ENCODE measurements at places on chromosomes 2 and 18.

DNA sequence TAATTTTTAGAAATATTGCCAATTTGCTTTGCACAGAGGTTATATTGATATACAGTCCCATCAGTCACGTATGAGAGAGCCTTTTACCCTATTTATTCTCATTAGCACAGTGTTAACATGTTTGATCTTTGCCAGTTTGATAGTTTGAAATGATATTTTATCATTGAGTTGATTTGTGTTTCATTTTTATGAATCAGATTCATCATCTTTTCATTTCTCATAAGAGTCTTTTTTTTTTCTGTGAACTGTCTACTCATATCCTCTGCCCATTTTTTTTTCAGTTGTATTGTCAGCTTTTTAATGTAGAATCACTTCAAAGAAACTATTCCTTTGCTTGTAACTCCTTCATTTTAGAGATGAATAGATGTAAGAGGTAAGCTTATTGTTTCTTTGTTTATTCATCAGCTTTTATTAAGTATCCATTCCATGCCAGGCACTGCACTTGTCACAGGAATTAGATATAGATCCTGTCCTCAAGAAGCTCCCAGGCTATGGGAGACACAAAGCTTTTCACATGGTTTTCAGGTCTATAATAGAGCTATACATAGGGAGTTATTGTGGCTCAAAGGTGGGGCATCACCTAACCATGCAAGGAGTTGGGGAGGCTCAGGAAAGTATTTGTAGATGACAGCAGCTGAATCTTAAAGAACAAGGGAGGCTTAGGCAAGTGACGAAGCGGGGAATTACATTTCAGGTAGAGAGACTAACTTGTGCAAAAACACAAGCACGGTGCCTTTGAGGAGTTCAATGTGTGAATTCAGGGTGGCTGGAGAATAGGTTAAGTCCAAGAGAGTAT lies 42.1 kb downstream of the CD28 start:
- no peak for DNase-seq

DNA sequence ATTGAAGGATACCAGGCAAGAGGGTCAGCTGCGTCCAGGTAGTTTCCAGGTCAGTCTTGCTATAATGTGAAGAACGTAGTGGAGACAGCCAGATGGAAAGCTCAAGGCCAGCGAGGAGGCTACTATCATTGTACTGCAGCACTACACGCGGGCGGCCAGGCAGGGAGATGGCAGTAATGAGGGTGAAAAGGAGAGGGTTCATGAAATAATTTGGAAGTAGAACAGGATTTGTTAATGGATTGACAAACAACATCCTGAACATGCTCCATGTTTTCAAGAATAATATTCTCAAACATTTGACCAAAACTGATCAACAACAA lies 17.1 kb downstream of the SPIRE1 start:
- DNase-seq, result no peak

- no peak for DNase-seq
Observed at GRCh38 chr2:173424886-173425285, 70.2 kb downstream of the CDCA7 start.

DNA sequence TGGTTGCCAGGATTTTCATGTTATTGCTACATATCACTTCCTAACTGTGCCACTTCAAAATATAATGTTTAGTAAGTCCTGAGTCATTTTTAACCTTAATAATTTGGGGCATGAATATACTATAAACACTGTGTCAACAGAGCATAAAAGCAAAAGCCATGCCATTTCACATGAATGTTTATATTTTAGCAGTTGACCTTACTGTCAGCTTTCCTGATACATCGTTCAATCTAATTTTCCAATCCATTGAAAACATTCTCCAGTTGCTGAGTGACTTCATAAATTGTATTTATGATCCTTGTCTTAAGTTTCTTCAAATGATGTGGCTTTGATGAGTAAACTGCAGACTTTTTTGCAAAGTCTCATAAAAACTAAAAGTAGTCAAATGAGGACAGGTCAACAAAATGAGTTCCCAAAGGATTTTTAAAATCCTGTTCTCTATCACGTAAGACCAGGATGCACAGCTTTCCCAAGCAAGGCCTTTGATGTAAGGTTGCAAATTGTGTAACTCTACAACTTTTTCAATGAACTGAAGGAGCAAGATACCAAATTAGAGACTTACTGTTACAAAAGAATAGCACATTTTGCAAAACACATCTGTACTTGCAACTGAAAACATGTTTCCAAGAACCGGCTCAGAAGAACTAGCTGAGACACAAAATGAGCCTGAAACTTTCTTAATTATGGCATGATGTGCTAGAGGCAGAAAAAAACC lies 117.7 kb downstream of the SATB2 start:
- no peak for DNase-seq

- no peak for DNase-seq
Observed at GRCh38 chr2:241615522-241616052, 21.4 kb downstream of the THAP4 start.

DNA sequence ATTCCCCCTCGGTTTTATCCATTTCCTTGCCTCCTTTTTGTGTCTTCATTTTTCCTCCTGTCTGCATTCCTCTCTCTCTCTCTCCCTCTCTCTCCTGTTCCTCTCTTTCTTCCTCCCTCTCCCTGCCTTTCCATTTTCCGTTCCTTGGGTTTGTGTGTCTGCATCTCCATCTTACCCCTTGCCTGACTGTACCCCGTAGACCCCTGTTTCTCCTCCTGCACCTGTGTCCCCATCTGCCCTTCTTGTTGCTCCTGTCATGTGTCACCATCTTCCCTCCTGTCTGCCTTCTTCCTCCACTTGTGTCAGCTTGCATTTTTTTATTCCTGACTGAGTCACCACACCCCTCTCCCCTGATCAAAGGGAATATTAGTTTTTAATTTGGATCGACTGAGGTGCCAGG lies 1.8 kb downstream of the CDK5R2 start:
- DNase-seq, result no peak

- DNase-seq, result peak; percentile 90
Observed at GRCh38 chr2:159890551-159891266, 92.7 kb upstream of the CD302 start.

- no peak for DNase-seq
Observed at GRCh38 chr2:219289195-219289536, 10.0 kb downstream of the DNAJB2 start.

DNA sequence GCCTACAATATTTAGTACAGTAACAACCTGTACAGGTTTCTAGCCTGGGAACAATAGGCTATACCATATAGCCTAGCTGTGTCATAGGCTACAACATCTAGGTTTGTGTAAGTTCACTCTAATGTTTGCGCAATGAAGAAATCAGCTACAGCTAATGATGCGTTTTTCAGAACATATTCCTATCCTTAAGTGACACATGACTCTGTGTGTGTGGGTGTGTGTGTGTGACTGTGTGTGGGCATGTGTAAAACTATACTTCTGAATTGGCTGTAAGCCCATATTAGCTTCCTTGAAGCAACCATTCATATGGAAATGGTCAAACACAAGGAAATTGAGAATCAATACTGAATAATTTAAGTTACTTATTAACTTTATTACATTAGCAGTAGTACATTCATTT lies 120.8 kb upstream of the SULT1C3 start:
- DNase-seq, result peak; percentile 38

GRCh38 chr2:111678651-111679050 lies 205.3 kb downstream of the ANAPC1 start:
- peak; percentile 22 for DNase-seq

- no peak for DNase-seq
Observed at GRCh38 chr2:174612970-174613369, 15.4 kb upstream of the WIPF1 start.

DNA sequence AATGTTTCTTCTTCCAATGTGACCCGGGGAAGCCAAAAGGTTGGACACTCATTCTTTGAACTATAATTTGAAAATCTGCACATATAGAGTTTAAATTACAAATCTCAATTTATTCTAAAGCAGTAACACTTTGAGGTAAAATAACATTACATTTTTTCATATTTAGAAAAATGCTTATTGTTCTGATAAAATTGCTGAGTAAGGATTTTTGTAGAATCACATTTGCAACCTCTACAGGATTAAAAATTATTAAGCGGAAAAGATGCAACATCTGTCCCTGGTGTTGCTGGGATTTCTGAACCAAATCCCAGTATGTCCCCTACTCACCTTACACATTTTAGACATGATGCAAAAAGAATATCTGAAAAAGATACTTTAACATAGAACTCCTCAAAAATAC lies 10.1 kb downstream of the ZNF519 start:
- no peak for DNase-seq

- no peak for DNase-seq
Observed at GRCh38 chr2:75516378-75517360, 44.1 kb downstream of the EVA1A start.

DNA sequence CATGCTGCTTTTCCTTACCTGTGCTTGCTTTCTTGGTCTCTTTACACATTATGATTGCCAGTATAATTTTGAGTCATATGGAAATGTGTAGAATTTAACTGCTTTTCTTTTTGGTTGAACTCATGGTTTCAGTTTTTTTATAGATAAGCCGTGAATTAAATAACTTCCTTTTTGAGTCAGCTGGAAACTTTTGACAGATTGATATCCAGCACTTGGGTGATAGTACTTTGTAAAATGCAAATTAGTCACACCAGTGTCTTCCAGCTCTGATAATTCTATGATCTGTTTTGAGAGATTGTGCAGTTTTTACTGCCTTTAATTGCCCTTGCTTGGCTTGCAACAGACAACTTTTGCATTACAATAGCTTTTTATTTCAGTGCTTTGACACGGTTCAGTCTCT lies 86.4 kb downstream of the NCOA1 start:
- DNase-seq, result no peak

GRCh38 chr2:182048088-182048487 lies 62.4 kb downstream of the PPP1R1C start:
- DNase-seq, result no peak

DNA sequence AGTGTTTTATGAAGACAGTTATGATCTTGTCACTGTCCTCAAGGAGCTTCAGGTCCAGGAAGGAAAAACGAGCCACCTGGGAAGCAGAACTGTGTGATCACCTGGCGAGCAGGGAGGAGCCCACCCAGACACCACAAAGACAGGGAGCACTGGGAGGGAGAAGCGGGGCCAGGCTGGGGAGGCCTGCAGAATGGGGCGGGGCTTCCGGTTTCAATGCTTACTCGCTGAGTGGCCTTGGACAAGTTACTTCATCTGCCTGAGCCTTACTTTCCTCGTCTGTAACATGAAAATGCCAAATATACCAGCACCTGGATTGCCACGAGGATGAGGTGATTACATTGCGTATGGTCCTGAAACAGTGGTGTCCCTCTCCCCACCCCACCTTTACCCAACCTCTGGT lies 227.5 kb downstream of the ANKRD30B start:
- DNase-seq, result no peak

GRCh38 chr2:2810504-2810903 lies 479.4 kb upstream of the MYT1L start:
- no peak for DNase-seq

GRCh38 chr2:19362755-19363473 lies 4.5 kb upstream of the OSR1 start:
- peak; percentile 58 for DNase-seq

DNA sequence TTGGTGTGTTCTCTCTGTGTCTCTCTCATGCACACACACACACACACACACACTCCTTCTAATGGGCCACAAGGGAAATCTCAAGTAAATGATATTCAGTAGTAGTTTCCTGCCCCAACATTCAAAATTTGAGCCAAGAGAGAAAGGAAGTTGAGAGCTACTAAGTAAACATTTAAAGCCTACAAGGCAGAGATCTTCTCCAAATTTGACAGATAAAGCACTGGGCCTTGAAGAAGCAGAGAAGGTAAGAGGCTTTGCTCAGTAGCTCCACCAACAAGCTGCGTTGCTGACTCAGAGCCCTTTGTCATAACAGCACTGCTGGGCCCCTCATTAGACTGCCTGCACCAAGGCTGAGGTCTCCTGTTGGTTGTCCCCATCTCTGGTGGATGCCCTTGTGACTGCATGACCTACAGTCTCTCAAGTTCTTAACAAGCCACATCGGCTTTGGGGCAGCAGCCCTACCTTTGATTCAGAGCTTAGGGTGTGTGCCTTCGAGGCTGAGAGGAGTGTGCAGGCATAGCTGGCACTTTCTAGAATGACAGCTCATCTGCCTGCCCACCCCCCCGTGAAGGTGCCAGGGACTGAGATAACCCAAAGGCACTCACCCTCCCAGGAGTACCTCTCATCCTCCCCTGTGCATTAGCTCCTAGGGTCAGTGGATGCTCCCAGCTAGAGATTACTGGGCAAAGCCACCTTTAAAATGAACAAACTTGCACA lies 32.3 kb upstream of the NEB start:
- no peak for DNase-seq

DNA sequence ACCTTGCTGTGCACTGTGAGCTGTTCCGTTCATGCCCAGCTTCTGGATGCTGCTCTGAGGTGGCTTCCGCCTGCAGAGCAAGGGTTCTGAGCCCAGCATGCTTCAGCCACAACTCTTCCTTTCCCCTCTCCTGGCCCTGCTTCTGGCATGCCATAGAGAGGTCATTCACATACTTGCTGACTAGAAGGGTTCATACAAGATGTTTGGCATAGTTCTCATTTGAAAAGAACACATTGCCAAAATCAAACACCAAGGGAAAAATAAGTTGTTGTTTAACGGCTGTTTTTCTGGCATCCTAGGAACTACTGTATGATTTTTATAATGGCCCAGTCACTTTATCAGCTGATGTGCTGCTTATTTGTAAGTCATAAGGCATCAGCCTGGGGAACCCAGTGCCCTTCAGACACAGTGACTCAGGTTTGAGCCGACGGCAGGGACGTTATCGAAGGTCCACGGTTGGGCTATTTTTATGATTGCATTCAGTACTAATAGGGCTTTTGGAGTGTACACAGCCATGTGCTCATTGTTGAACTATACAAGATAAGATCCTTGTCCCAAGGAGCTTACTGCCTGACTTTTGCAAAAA lies 53.9 kb upstream of the CTAGE1 start:
- no peak for DNase-seq

Measured in inflammatory macrophage (primary cell).